ENCODE measurements at places on chromosomes 6 and 20. TPM values are rescaled to one million over a fixed set of nuclear protein-coding genes. Genes with fewer than 3 reads are reported as not detected.

- no peaks in the 10 kb centered on the region for H3K36me3 ChIP-seq
- H3K27ac ChIP-seq = no peak overlapping the region
- no peak for DNase-seq
- H3K4me3 ChIP-seq = no peak overlapping the region
- no peaks in the 10 kb centered on the region for H3K27me3 ChIP-seq
These were observed 58.1 kb downstream of the LRFN2 start for GRCh38 chr6:40529040-40529439.

- no peak for DNase-seq
- no peaks in the 10 kb centered on the region for H3K36me3 ChIP-seq
- H3K4me1 ChIP-seq = peaks cover 6% of the 10 kb centered on the region
These were observed 28.2 kb upstream of the PLAGL1 start for GRCh38 chr6:144036064-144036834.

Gene TSPO2
- not detected for total RNA-seq

DNA sequence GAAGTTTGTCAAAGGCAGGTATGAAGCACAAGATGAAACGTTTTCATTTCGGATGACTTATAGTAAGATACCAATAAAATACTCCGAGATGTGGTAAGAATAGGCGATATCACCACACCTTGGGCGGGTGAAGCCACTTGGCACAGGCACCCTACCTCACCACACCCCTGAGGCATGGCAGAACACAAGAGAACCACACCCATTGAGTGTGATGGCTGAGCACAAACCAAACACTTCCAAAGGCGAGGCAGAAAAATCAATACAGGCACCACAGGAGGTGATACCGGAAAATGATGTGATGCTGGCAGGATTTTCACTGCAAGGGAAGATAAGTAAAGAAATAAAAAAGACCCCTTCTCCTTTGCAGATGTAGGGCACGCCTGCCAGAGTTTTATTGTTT lies 332.9 kb upstream of the PRDM1 start:
- no peak overlapping the region for H3K4me3 ChIP-seq
- no peaks in the 10 kb centered on the region for H3K36me3 ChIP-seq
- H3K27ac ChIP-seq = no peak overlapping the region
- no peaks in the 10 kb centered on the region for H3K27me3 ChIP-seq
- no peak for DNase-seq
- no peaks in the 10 kb centered on the region for H3K4me1 ChIP-seq

DNA sequence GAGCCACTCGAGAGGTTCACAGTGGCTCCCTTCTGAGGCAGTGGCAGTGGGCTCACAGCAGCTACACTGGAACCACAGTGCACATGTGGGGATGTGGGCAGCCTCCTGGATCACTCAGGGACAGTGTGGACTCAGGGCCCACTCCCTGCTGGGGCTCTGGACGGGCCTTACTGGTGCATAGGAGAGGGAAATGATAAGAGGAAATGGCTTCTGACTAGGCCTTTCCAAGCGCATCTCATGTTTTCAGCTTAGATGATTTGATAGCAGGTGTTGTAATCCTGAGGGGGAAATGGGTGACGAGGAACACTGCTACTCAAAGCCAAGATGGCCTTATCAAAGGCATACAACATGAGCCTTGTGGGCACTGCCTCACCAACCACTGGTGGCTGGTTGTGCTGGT lies 44.0 kb downstream of the PANK2 start:
- peak overlapping the region; percentile 65 for H3K27ac ChIP-seq
- no peaks in the 10 kb centered on the region for H3K36me3 ChIP-seq
- peak overlapping the region; percentile 70 for H3K4me3 ChIP-seq
- DNase-seq = no peak
- H3K27me3 ChIP-seq = no peaks in the 10 kb centered on the region

GRCh38 chr6:116314878-116315277 lies 35.1 kb upstream of the TSPYL1 start:
- H3K4me3 ChIP-seq = no peak overlapping the region
- no peak for DNase-seq
- no peaks in the 10 kb centered on the region for H3K27me3 ChIP-seq
- no peak overlapping the region for H3K27ac ChIP-seq
- H3K36me3 ChIP-seq = no peaks in the 10 kb centered on the region

GRCh38 chr6:10719296-10719963 lies 3.4 kb upstream of the TMEM14C start:
- H3K4me3 ChIP-seq = peak overlapping the region; percentile 68
- no peak for DNase-seq
- peaks cover 15% of the 10 kb centered on the region for H3K4me1 ChIP-seq
- no peak overlapping the region for H3K27ac ChIP-seq
- H3K36me3 ChIP-seq = no peaks in the 10 kb centered on the region

Gene NKX2-4
- not detected for total RNA-seq

Gene APOM
- total RNA-seq = 2.3 TPM

DNA sequence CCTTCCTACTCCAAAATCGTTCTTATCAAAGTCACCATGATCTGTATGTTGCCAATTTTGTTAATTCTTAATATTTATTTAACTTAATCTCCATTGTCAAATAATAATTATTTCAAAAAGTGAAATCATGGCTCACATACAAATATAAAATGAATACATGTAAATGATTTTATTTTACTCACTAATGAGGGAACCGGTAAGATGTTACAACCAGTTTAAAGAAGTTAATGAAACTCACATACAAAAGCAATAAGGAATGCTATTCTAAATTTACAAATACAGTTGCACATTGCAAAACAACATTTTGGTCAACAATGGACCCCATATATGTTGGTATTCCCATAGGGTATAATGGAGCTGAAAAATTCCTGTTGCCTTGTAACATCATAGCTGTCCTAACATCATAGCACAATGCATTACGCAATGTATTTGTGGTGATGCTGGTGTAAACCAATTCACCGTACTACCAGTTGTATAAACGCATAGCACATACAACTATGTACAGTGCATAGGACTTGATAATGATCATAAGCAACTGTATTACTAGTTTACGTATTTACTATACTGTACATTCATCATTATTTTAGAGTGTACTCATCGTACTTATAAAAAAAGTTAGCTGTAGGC lies 6.5 kb upstream of the SLC22A16 start:
- H3K4me3 ChIP-seq = no peak overlapping the region
- no peaks in the 10 kb centered on the region for H3K4me1 ChIP-seq
- peaks cover 2% of the 10 kb centered on the region for H3K27me3 ChIP-seq
- H3K36me3 ChIP-seq = no peaks in the 10 kb centered on the region
- no peak overlapping the region for H3K27ac ChIP-seq
- no peak for DNase-seq

DNA sequence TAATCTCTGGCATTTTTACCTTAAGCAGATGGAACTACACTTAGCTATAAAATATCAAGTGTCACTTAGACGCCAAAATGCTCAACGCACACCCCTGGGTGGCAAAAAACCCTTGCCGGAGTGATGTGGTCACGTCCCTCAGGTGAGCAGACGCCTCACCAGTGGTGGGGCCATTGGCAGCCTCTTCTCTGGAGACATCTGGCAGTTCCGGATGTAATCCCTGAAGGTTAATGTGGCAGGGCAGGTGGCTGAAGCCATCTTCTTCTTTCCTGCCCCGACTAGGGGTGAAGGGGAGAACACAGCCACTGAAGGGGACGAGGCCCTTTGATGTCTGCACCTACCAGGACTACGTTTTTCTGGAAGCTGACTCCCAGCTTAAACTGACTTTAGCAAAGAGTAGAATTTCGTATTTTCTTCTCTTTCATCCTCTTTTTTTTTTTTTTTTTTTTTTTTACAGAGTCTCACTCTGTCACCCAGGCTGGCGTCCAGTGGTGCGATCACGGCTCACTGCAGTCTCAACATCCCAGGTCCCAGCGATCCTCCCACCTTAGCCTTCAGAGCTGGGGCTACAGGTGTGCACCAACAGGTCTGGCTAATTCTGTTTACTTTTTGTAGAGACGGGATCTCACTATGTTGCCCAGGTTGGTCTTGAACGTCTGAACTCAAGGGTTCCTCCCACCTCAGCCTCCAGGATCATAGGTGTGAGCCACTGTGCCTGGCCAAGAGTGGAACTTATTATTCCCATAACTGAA lies 152.1 kb downstream of the TTLL2 start:
- H3K27me3 ChIP-seq = peaks cover 10% of the 10 kb centered on the region
- DNase-seq = no peak
- H3K27ac ChIP-seq = no peak overlapping the region

GRCh38 chr6:46370622-46371021 lies 120.6 kb downstream of the RCAN2 start:
- peaks cover 10% of the 10 kb centered on the region for H3K4me1 ChIP-seq
- H3K36me3 ChIP-seq = no peaks in the 10 kb centered on the region
- no peak overlapping the region for H3K4me3 ChIP-seq
- no peak overlapping the region for H3K27ac ChIP-seq

- no peak overlapping the region for H3K27ac ChIP-seq
- H3K27me3 ChIP-seq = no peaks in the 10 kb centered on the region
- no peak for DNase-seq
- no peaks in the 10 kb centered on the region for H3K4me1 ChIP-seq
- H3K36me3 ChIP-seq = peaks cover 9% of the 10 kb centered on the region
- no peak overlapping the region for H3K4me3 ChIP-seq
These were observed 279.1 kb downstream of the UTRN start for GRCh38 chr6:144564202-144564601.

GRCh38 chr6:166408936-166409755 lies 26.4 kb upstream of the MPC1 start:
- DNase-seq = no peak
- peaks cover 35% of the 10 kb centered on the region for H3K36me3 ChIP-seq
- H3K27ac ChIP-seq = no peak overlapping the region
- no peaks in the 10 kb centered on the region for H3K27me3 ChIP-seq
- H3K4me1 ChIP-seq = no peaks in the 10 kb centered on the region
- no peak overlapping the region for H3K4me3 ChIP-seq

DNA sequence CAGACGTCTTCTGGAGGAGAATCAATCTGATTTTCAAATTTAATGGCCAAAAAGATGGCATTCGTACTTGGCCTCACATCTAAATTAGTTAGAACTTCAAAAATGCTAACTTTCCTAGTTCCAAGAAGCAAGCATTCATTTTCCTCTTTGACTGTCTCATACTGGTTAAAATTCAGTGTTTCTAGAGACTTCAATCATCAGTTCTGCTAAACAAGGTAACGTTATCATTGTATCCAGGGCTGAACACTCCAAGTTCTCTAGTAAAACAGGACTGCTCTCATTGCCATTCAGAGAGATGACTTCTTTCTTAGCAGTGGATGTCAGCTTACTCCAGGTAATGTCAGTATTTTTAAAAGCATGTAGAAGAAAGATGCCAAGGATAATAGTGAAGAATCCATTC lies 34.6 kb upstream of the ENTPD6 start:
- no peaks in the 10 kb centered on the region for H3K27me3 ChIP-seq
- no peak overlapping the region for H3K4me3 ChIP-seq
- DNase-seq = no peak
- H3K27ac ChIP-seq = no peak overlapping the region

GRCh38 chr6:14436592-14437132 lies 319.1 kb downstream of the CD83 start:
- no peak overlapping the region for H3K4me3 ChIP-seq
- no peak for DNase-seq
- H3K4me1 ChIP-seq = peaks cover 23% of the 10 kb centered on the region
- no peaks in the 10 kb centered on the region for H3K27me3 ChIP-seq
- H3K27ac ChIP-seq = no peak overlapping the region

DNA sequence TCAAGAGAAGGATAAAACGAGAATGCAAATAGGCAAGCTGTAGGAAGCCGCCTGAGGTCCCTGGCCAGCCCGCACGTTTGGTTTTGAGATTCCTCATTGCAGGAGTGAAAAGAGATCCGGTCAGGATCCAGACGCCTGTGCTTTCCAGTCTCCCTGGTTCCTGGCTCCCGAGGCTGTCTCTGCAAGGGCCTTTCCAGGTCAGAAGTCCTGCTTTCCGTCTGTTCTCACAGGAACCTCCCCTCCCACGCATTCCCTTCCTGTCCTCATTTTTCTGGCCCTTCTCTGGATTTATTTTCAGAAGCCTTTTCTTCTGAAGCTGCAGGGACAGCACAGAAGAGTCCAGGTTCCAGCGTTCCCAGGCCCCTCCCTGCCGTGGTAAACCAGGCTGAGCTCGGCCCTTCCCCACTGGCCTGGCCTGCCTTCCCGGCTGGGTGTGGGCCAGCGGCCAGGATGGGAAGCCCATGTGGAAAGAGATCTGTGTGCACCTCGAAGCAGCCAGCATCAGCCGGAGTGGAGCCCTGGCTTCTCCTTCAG lies 54.0 kb downstream of the TMEM242 start:
- peak; percentile 81 for DNase-seq
- no peak overlapping the region for H3K4me3 ChIP-seq
- H3K36me3 ChIP-seq = no peaks in the 10 kb centered on the region
- peak overlapping the region; percentile 46 for H3K27ac ChIP-seq

DNA sequence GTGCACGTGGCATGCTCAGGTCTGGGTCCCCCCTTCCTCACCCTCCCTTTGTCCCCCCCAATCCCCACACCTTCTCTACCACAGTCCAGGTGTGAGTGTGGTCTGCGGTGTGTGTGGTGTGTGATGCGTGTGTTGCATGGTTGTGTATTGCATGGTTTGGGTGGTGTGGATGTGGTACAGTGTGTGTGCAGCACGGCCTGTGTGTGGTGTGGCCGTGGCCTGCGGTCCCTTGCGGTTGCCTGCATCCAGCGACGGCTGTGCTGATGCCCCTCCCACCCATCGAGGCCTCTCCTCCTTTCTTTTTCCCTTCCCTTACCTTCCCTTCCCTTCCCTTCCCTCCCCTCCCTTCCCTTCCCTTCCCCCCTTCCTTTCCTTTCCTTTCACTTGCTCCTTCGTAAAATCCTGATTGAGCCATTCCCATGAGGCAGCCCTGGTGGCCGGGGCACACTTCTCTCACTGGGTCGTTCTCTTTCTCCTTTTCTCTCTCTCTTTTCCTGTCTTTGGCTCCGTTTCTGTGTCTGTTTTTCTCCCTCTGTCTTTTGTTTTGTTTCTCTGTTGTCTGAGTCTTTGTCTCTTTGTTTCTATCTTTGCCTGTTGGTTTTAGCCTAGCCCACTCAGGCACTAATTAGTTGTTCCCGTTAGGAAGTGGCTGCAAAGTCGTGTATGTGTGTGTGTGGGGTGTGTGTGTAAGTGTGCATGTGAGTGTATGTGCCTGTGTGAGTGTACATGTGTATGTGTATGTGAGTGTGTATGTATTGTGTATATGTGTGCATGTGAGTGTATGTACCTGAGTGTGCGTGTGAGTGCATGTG lies 65.7 kb downstream of the SRC start:
- DNase-seq = no peak
- H3K27ac ChIP-seq = no peak overlapping the region
- H3K4me1 ChIP-seq = no peaks in the 10 kb centered on the region
- peaks cover 27% of the 10 kb centered on the region for H3K27me3 ChIP-seq
- no peaks in the 10 kb centered on the region for H3K36me3 ChIP-seq
- H3K4me3 ChIP-seq = peak overlapping the region; percentile 49

DNA sequence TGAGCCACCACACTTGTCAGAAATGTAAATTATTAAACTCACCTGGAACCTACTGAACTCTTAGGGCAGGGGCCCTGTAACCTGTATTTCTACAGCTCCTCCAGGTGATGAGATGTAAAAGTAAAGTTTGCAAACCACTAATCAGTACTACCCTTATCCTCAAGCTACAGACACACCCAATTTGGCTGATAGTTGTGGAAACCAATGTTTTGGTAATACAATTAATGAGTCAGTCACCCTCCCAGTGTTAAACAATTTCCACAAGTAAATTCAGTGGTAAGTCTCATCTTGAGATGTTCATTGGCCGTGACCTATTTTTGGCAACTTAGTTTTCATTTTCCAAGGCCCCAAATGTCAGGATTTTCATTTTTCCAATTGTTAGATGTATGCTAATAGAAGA lies 29.6 kb downstream of the GCNT2 start:
- no peak for DNase-seq
- no peak overlapping the region for H3K27ac ChIP-seq
- no peaks in the 10 kb centered on the region for H3K4me1 ChIP-seq
- H3K36me3 ChIP-seq = no peaks in the 10 kb centered on the region
- no peak overlapping the region for H3K4me3 ChIP-seq

Gene TRAPPC3L
- total RNA-seq = not detected

GRCh38 chr20:51661609-51662178 lies 106.5 kb downstream of the ATP9A start:
- DNase-seq = no peak
- H3K27me3 ChIP-seq = no peaks in the 10 kb centered on the region
- H3K4me3 ChIP-seq = no peak overlapping the region
- H3K27ac ChIP-seq = no peak overlapping the region
